Right lobe of liver (tissue), 6 donors: ENCODE measurements at places on chromosomes 7 and 10. TPM values are rescaled to one million over a fixed set of nuclear protein-coding genes. Genes with fewer than 3 reads are reported as not detected.

- H3K27me3 ChIP-seq, result no peaks in the 10 kb centered on the region
- H3K27ac ChIP-seq, result peak overlapping the region; percentile 73
- no peaks in the 10 kb centered on the region for H3K4me1 ChIP-seq
These were observed 29.6 kb downstream of the SKIDA1 start for GRCh38 chr10:21495752-21496342.

FOXI2 gene
- total RNA-seq, result not detected

GRM8 gene
- 0.12 TPM for total RNA-seq

MSMB gene
- not detected for total RNA-seq

DNA sequence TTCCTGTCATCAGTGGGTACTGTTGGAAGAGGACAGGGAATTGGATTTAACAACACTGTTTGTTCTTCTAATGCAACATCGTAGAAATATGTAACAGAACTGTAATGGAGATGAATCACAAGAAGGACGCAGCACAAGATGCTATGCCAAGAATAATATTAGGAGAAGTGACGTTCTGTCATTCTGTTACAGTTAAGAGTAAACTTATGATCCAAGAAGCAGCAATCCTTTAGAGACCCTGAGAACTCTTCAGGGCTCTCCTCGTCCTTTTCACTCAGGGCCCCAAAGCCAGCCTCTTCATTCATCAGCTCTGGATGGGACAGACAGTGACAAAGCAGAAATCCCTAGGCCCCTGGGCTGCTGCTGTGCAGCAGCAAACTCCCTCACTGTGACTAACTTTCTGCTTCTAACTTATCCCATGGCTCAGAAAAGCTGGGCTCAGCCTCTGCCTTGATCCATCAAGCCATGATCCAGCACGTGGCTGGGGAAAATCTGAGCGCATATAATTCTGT, 8.7 kb upstream of the IL6 start:
- H3K27me3 ChIP-seq, result no peaks in the 10 kb centered on the region
- no peak overlapping the region for H3K27ac ChIP-seq
- DNase-seq, result no peak
- H3K4me3 ChIP-seq, result no peak overlapping the region
- H3K36me3 ChIP-seq, result no peaks in the 10 kb centered on the region

NANOS1 gene
- not detected for total RNA-seq

NPSR1 gene
- total RNA-seq, result not detected

DNA sequence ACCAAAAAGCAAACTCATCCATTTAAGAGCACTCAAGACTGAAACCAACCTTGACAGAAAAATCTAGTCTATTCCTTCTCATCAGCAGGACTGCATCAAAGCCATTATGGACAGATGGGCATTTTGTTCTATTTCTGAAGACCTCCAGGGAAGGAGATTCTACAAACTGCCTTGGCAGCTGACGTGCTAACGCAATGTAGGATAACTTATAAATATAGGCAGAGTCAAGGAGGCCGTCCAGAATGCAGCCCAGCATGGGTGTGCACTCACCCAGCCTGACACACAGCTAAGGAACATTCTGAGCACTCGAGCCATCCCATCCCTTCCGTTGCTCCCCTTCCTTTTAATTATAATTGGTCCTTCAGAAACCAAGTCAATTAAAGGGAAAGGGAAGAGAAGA, 25.3 kb upstream of the NEBL start:
- H3K4me3 ChIP-seq, result no peak overlapping the region
- no peak overlapping the region for H3K27ac ChIP-seq
- no peaks in the 10 kb centered on the region for H3K27me3 ChIP-seq
- H3K36me3 ChIP-seq, result no peaks in the 10 kb centered on the region
- H3K4me1 ChIP-seq, result no peaks in the 10 kb centered on the region

UBTD1 gene
- total RNA-seq, result 5.4 TPM

DNA sequence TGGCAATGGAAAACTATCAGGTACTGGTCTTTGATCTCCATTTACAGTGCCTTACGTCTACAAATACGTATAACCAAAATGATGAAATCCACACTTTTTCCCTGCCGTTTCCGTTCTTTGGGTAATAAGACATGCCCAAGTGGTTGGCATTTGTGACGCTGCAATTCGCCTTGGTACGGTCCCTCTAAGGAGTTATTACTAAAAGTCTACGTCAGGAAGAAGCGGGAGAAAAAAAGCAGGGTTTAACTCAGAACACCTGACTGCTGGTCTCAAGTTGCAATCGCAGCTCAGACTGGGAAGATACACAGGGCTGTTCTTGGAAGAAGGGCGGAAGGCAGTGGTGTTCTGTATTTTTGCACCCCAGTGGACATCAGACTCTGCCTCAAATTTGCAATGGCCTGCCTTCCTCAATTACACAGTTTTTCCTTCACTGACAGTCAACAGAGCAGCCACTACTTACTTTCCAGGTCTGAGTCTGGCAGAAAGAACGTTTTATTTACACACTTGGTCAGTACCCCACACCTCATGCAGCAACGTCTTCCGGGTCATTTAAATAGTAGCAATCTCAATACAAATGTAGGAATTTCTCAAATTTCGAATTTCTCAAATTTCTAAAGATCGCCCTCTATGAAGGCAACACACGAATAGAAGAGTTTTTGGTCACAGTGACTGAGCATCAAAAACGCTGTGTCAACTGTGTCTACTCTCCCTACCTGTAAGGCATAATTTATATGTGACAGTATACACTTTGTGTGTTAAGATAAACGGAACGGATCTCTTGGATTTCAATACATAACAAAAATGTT, 2.1 kb downstream of the BAIAP2L1 start:
- H3K27me3 ChIP-seq, result no peaks in the 10 kb centered on the region
- peak overlapping the region; percentile 67 for H3K27ac ChIP-seq
- no peak for DNase-seq
- no peaks in the 10 kb centered on the region for H3K36me3 ChIP-seq

DNA sequence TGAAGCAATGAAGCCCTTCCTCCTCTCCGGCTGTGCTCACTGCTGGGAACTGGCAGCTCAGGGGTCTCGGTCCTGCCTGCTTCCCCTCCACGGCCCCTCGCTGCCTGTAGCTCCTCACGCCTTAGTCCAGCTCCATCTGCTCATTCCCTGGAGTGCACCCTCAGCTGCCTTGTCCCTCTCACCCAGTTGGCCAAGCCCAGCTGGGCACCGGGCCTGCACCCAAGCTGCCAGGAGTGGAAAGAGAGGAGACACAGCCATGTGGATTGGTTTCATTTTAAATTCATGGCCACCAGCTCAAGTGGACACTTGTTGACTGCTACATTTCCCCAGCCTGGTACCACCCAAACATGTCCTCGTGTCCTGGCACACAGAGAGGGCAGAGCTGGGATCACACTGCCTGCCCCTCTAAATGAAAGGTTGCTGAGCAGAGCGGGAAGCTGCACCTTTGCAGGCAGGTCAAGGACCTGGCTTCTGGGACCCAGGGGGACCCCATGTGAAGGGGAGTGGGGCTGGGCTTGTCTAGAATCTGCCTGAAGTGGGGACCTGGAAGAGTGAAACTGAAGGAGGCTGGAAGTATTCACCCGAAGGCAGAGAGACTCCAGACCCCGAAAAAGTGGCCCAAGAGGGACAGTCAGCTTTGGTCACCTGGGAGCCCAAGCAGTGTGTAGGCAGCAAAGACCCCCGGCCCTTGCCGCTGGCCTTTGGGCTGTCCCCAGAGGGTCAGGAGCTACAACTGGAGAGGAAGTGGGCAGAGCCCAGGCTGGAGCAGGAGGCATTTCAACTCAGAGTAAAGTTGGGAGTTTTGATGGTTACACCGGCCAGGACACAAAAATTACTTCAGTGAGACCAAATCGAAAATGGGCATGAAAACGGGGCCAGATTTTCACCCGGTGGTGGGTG, 15.0 kb upstream of the BNIP3 start:
- H3K4me3 ChIP-seq, result no peak overlapping the region
- H3K4me1 ChIP-seq, result peaks cover 37% of the 10 kb centered on the region
- no peaks in the 10 kb centered on the region for H3K27me3 ChIP-seq
- no peaks in the 10 kb centered on the region for H3K36me3 ChIP-seq
- H3K27ac ChIP-seq, result peak overlapping the region; percentile 58
- DNase-seq, result peak; percentile 90

- no peak overlapping the region for H3K4me3 ChIP-seq
- H3K27ac ChIP-seq, result no peak overlapping the region
- no peaks in the 10 kb centered on the region for H3K4me1 ChIP-seq
- DNase-seq, result no peak
- no peaks in the 10 kb centered on the region for H3K36me3 ChIP-seq
- H3K27me3 ChIP-seq, result no peaks in the 10 kb centered on the region
These were observed 133.9 kb downstream of the ANLN start for GRCh38 chr7:36523371-36524101.

DNA sequence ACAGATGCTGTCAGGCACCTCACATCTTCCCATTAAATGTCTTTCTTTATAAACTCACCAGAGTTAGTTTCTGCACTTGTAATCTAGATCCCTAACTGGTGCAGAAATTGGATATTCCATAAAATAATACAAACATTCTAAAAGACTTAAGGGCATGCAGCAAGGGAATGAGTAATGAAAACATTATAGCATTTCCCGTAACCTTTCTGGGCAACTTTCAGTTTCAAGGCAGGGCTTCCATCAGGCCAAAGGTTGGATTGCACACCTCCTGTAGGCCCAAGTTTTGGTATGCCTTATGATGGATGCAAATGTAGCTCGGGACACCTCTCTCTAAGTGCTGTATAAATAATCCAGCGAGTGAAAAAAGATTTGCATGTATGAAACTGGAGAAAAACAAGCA, 129.9 kb upstream of the LYZL2 start:
- no peaks in the 10 kb centered on the region for H3K27me3 ChIP-seq
- H3K27ac ChIP-seq, result no peak overlapping the region
- H3K4me3 ChIP-seq, result no peak overlapping the region
- no peak for DNase-seq

VWDE gene
- 0.38 TPM for total RNA-seq

DENND2A gene
- total RNA-seq, result 1.4 TPM
